SJCRH30 (cell line): ENCODE measurements at places on chromosomes 3 and 15. TPM values are rescaled to one million over a fixed set of nuclear protein-coding genes. Genes with fewer than 3 reads are reported as not detected.
A peak's percentile ranks its signal among the peaks of the same experiment; 100 is the strongest.

DNA sequence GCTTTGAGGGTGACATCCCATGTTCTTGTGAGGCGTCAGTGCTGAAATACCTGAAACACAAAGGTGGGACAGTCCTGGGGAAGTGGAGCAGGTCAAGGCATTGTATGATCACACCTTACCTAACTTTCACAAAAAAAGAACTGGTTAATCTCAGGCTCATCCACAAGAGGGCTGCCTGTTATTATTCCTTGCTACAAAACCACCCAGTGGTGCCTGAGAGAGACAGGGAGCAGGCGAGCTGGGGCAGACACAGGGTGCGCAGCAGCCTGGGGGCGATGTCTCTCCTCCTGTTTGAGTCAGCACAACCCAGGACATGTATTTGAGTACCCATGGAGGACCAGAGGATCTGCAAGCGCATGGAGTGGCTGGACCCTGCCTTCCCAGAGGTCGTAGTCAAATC, 316.8 kb upstream of the ATP10A start:
- no peak overlapping the region for H3K27ac ChIP-seq
- peak; percentile 2 for DNase-seq

DNA sequence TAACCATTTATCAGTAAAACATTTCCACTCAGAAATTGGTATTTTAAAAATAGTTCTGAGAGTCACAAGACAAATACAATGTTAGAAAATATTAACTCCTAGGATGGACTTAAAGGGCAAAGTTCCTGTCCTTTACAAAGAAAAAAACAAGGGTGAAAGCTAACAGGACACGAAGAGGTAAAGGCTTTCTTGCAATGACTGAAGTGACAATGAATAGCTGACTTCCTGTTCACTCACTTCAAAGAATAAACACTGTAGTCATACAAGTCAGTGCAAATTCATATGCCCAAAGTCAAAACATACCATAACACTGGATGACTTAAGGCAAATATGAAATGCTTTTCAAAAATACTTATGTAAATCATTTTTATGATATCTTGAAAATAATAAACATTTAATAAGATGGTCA, 1389.8 kb upstream of the ALCAM start:
- no peaks in the 10 kb centered on the region for H3K36me3 ChIP-seq
- H3K4me1 ChIP-seq: no peaks in the 10 kb centered on the region
- DNase-seq: no peak
- H3K27ac ChIP-seq: no peak overlapping the region
- no peaks in the 10 kb centered on the region for H3K27me3 ChIP-seq

DNA sequence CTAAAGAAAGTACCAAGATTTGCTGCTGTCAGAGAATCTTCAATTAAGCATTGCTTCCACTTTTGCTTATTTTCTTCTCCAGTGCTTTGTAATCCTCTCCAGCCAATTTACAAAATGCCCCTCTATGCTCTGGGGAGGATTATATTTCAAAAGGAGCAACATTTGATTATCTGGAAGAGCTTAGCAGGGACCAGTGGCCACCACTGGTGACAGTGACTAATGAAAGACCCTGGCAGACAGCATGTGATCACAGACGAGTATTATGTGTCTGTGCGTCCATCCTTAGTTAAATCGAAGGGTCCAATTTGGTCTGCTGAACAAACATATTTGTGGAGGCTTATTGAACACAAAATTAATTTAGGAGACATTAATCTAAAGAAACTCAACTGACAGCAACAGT, 152.6 kb downstream of the ZNF621 start:
- no peaks in the 10 kb centered on the region for H3K36me3 ChIP-seq
- no peaks in the 10 kb centered on the region for H3K4me1 ChIP-seq
- no peak overlapping the region for H3K4me3 ChIP-seq

DNA sequence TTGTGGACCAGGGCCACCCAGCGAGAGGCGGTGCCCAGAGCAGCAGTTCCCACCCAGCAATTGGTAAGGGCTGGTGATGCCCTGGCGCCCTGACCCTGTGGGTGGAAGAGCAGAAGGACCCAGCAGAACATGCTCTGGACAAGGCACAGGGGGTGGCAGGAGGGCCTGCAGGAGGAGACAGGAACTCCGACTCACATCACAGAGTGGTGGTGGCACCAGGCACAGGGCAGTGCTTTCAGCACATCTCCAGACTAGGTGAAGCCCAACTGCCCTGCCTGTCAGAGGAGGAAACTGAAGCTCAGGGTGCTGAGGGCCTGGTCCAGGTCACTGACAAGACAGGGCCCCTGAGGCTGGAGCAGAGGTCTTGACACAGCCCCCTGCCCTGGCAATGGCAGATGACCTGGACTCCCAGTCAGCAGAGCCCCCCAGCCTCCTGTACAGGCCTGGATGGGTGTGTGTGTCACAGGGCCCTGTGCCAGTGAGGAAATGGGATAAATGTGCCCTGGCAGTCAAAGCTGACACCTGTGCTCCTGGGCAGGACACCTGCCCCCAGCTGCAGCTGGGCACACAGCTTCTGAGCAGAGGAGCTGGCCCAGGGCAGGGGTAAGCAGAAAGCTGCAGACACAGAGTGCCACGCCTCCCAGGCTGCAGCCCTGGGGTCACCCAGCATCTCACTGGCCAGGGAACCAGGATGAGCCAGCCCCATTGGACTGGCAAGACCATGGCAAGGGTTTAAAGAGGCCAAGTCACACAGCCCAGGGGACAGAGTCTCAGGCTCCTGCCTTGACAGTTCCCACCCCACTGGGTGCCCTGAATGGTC, 11.4 kb downstream of the KLF15 start:
- no peaks in the 10 kb centered on the region for H3K27me3 ChIP-seq
- H3K27ac ChIP-seq: no peak overlapping the region
- H3K36me3 ChIP-seq: no peaks in the 10 kb centered on the region
- no peak overlapping the region for H3K4me3 ChIP-seq
- no peak for DNase-seq

DNA sequence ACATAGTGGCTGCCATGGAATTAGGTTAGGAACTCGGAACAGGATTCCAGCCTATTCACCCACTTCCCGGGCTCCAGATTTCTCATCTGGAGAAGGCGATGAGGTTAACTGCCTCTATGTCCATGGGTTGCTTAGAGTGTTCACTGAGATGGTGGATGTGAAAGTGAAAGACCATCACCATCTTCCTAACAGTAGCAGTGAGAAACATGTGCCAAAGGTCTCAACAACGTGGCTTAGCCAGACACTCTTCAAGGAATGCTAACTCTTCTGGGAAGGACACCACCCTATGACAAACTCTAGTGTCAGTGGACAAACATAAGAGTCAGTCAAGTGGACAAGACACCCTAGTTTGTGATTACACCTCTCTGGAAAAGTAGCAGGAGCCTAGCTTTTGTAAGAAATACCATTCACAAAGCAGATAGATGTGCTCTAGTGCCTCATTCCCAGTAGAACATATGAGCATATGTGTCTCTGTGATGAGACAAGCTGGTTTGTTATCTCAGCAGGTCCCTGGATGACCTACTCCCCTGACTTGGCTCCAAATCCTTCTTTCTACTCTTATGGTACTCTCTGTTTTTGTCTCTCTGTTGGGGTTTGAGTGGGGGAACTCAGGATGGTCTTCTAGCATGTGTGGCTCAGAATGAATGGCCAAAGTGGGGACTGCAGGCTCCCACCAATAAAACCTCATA, 210.2 kb upstream of the WNT5A start:
- peaks cover 14% of the 10 kb centered on the region for H3K4me1 ChIP-seq
- no peaks in the 10 kb centered on the region for H3K36me3 ChIP-seq
- no peaks in the 10 kb centered on the region for H3K27me3 ChIP-seq
- DNase-seq: no peak

- H3K4me1 ChIP-seq: peaks cover 12% of the 10 kb centered on the region; the same call in 1 of the 2 replicates
- no peaks in the 10 kb centered on the region for H3K36me3 ChIP-seq
- no peak overlapping the region for H3K27ac ChIP-seq
Observed at GRCh38 chr15:101556273-101556672, 66.8 kb upstream of the PCSK6 start.

GRCh38 chr15:73941044-73941443, 14.8 kb downstream of the LOXL1 start:
- H3K27me3 ChIP-seq: no peaks in the 10 kb centered on the region
- peaks cover 47% of the 10 kb centered on the region for H3K4me1 ChIP-seq
- H3K4me3 ChIP-seq: no peak overlapping the region
- H3K27ac ChIP-seq: peak overlapping the region; percentile 36; the same call in 1 of the 2 replicates
- no peaks in the 10 kb centered on the region for H3K36me3 ChIP-seq
- DNase-seq: peak; percentile 67

DNA sequence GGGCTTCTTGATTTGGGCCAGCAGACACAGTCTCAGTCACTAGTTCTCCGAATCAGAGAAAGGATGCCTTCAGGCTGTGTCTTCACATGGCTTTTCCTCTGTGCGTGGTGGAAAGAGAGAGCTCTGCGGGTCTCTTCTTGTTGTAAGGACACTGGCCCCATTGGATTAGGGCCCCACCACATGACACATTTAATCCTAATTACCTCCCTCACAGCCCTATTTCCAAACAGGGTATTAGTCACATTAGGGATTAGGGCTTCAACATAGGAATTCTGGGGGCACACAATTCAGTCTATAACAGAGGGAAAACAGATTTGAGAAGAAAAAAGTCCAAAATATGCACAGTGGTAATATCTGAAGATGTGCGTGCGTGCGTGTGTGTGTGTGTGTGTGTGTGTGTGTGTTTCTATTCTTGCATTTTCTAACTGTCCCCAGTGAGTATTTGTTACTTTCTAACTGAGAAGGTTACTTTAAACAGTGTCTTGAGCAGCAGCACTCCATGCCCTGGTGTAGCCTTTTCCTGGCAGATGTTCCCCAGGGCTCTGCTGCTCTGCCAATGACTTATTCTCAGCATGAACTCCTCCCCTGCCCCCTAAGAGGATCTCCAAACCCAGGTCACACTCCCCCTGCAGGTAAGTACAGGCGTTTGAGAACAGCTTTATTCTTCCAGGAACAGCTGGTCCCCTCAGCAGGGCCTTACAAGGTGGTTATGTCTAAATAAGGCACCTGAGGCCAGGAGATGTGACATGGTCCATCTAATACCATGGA, 72.9 kb downstream of the RPL39L start:
- no peaks in the 10 kb centered on the region for H3K4me1 ChIP-seq
- H3K27me3 ChIP-seq: no peaks in the 10 kb centered on the region
- no peak overlapping the region for H3K27ac ChIP-seq
- DNase-seq: no peak

- H3K36me3 ChIP-seq: no peaks in the 10 kb centered on the region
- no peaks in the 10 kb centered on the region; the same call in 1 of the 2 replicates for H3K4me1 ChIP-seq
- no peaks in the 10 kb centered on the region for H3K27me3 ChIP-seq
- H3K27ac ChIP-seq: no peak overlapping the region
Observed at GRCh38 chr3:58588030-58588614, 10.9 kb upstream of the FAM107A start.

GRCh38 chr3:149368201-149368673, 9.2 kb downstream of the TM4SF1 start:
- H3K27ac ChIP-seq: no peak overlapping the region
- no peaks in the 10 kb centered on the region for H3K27me3 ChIP-seq
- H3K4me1 ChIP-seq: no peaks in the 10 kb centered on the region

- DNase-seq: no peak
- peaks cover 6% of the 10 kb centered on the region for H3K36me3 ChIP-seq
- peaks cover 6% of the 10 kb centered on the region for H3K4me1 ChIP-seq
- H3K27ac ChIP-seq: no peak overlapping the region
- no peak overlapping the region for H3K4me3 ChIP-seq
Observed at GRCh38 chr15:33494306-33494705, 183.5 kb downstream of the RYR3 start.

DNA sequence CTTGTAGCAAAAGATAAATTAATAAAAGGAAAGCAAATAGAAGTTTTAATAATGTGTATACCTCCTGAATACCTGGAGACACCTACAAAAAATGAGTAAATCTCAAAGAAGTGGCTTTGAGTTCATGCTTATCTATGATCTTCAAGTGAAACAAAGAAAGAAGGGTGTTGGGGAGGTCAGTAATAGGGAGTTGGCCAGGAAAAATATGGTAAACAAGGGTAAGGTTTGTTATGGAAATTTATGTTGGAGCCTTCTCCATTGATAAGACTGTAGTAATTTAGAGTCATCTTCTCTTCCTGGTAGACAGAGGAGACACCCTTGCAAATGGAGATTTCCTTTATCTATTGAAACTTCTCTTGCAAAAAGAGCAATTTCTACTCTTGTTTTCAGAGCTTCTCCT, 6.6 kb upstream of the CCR8 start:
- H3K36me3 ChIP-seq: no peaks in the 10 kb centered on the region
- H3K27me3 ChIP-seq: no peaks in the 10 kb centered on the region
- H3K4me1 ChIP-seq: no peaks in the 10 kb centered on the region
- no peak overlapping the region for H3K4me3 ChIP-seq
- H3K27ac ChIP-seq: no peak overlapping the region
- DNase-seq: no peak

DNA sequence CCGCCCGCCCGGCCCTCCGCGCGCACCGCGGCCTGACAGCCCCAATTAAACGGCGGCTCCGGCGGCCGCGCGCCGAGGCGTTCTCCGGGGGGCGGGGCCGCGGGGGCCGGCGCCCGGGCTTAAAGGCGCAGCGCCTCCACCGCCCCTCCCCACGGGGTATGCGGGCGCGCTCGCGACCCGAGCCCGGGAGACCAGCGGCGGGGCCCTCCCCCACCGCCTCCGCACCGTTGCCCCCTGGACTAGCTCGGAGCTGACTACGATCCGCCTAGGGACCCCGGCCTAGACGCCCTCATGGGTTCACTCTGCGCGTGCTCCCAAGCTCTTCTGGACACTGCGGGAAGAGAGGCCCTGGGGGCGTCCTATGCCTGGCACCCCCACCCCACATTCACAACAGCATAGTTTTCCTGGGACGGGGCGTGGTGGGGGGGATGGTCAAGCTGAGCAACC, at the start of gene DUSP7:
DUSP7 (minus strand) TSS at position 51 of the 447 bp plus-strand sequence. CDS start 205 bp downstream, outside the sequence.
- H3K4me3 ChIP-seq: peak within 1 kb of the TSS; percentile 64
- DNase-seq: peak; percentile 54
- peak within 1 kb of the TSS; percentile 5; the same call in 1 of the 2 replicates for H3K27ac ChIP-seq
- no peaks in the 10 kb centered on the region for H3K4me1 ChIP-seq
- H3K36me3 ChIP-seq: no peaks in the 10 kb centered on the region

DNA sequence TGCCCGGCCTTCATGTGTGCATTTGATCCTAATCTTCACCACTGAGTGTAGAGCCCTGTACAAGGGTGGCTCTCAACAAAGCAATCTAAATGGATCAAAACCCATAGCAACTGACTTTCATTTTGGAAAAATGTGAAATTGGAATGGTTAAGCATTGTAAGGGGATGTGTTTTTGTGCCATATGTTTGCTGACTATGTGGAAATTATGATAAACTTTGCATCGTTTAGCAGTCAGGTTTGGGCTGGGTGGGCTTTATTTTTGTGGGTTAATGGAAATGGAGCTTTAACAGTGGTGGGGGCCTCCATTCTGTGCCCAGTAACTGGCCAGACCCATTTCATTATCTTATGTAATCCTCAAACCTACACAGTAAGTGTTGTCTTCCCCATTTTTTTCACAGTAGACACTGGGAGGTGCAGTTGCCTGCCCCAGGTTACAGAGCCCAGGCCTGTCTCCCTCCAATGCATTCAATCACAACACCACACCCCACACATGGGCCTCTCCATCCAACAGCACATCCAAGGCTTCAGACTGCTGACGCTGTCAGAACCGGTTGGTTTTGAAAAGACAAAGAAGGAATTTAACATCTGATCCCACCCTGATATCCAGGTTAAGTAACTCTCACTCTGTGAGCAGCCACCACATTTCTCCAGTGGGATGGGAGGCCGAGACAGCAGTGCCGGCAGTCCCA, 136.3 kb upstream of the ABHD17C start:
- DNase-seq: no peak
- no peaks in the 10 kb centered on the region for H3K4me1 ChIP-seq
- H3K27ac ChIP-seq: no peak overlapping the region
- no peak overlapping the region for H3K4me3 ChIP-seq
- H3K27me3 ChIP-seq: 0 out of 2 replicates have a peak, but pooled peaks cover 3% of the 10 kb centered on the region
- no peaks in the 10 kb centered on the region for H3K36me3 ChIP-seq

- no peak overlapping the region for H3K4me3 ChIP-seq
- H3K27ac ChIP-seq: no peak overlapping the region
Observed at GRCh38 chr15:61499376-61499775, 270.3 kb upstream of the RORA start.

The CHRM5 gene
- total RNA-seq: not detected in 2 replicates

The STXBP5L gene
- total RNA-seq: 0.89 and 1.3 TPM in 2 replicates

The SLC9C1 gene
- not detected in 2 replicates for total RNA-seq
